Neuronal stem cell (in vitro differentiated cells): ENCODE measurements at places on chromosomes 2 and 18.

DNA sequence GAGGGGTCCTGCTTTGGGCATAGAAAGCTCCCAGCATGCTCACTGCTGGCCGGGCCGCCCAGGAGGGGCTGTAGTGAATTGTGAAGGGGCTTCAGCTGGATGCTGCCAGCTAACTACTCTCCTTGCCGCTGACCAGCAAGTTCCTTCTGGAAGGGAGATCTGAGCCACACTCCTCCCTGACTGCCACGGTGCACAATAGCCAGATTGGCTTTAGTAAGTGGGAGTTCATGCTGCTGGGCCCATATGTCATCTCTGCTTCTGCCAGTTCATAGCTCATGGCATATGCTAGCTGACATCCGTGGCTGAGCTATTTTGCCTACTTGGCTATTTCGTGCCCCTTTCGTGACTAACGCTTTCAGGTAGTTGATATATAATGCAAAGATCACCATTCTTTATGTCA lies 51.6 kb upstream of the ROCK2 start:
- no peak for DNase-seq

DNA sequence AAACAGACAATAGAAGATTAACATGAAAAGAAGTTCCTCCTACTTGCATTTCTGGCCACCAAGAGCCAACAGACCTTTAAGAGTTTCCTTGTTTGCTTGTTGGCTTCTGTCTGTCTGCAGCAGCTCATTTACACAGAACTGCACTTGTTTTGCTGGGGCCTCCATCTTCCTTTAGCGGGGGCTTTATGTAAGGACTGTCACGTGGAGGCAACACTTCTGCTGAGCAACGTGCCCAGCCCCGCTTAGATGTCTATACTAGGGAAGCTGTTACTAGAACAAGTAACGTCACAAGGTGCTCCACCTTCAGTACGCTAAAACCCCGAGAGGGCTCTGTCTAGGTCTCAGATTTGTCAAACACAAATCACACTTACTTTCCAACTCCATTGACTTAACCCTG lies 104.3 kb upstream of the PXDN start:
- no peak for DNase-seq

DNA sequence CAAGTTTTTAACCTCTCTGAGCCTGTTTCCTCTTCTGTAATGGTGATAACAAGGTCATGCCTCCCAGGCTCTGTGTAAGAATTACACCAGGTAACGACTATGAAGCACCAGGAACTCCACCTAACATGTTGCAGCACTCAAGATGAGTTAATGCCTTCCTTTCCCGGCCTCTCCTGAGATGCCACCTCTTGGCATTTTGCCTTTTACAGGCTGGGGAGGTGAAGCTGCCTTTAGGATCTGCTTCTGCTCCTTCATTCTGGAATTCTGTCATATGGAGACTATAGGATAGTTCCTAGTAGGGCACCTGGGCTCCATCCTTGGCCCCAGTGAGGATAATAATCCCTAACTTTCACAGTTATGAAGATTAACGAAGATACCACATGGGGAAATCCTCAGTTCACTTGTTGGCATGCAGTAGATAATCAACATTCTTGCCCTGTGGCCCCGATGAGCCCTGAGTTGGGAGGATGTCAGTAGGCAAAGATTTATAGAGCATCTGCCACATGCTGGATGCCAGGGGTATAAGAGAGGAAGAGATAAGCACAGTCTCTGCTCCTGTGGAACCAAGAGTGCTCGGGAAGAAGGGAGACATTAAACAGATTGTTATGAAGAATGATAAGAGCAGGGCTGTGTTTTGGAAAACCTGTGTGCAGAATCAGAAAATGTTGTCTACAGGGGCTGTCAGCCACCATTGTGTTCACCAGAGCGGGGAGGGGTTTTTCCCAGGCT lies 43.9 kb upstream of the KCNF1 start:
- no peak for DNase-seq

GRCh38 chr2:133842446-133842845 lies 274.2 kb upstream of the NCKAP5 start:
- DNase-seq = no peak
